ENCODE measurements at places on chromosomes 16 and 17. TPM values are rescaled to one million over a fixed set of nuclear protein-coding genes. Genes with fewer than 3 reads are reported as not detected.

DNA sequence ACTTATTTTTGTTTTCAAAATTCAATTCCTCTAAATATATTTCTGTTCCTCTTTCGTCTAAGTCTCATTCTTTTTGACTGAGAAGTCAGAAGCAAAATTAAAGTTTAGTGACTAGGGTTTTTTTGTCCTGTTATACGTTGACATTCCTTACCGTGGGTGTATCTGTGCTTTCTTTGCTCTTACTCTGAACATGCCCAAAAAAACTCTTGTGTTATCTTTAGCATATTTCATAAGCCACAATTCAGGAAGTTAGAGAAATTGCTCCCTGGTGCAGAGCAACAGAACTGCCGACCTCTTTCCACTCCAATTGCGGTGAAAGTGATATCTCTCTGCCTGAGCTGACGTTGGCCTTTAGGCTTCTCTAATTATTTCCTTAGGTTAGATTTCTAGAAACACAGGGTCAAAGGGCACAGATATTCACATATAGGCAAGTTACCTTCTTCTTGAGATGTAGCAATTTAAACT lies 65.7 kb downstream of the CENPV start:
- no peak for DNase-seq

- no peak for DNase-seq
These were observed 9.8 kb downstream of the RASL10B start for GRCh38 chr17:35740997-35741931.

DNA sequence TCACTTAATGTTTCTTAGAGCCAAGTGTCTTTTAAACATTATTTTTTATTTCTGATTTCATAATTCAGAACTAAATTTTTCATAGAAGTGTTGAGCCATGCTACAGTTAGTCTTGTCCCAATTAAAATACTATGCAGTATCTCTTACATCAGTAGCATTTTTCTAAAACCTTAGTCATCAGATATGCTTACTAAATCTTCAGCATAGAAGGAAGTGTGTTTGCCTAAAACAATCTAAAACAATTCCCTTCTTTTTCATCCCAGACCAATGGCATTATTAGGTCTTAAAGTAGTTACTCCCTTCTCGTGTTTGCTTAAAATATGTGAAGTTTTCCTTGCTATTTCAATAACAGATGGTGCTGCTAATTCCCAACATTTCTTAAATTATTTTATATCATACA lies 13.6 kb upstream of the BCAS3 start:
- no peak for DNase-seq

DNA sequence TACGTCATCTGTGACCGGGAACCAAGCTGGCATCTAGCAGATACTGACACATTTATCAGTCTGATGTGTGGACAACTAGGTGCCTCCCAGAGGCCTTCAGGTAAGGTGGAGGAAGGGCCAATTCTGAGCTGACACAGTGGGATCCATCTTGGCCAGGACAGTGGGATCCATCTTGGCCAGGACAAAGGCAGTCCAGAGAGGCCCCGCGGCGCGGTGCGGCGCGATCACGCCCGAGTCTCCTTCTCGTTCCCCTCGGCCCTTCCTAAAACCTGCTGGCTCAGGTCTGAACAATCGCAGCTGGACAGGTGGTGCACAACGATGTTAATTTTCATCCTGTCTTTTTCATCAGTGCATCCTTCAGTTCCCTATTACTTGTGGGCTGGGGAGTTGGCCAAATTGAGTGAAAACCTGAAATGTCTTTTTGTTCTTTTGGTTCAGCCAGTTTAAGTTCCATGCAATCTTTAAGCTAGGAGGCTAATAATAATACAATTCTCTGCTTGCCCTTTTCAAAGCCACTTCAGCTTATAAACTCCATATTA lies 486 bp upstream of the WSB1 start:
- no peak for DNase-seq

The FBXO39 gene
- polyA plus RNA-seq, result 0.17 TPM

The PIK3R5 gene
- polyA plus RNA-seq, result 0.73 TPM

The KRT33A gene
- polyA plus RNA-seq, result not detected

The ST3GAL2 gene
- polyA plus RNA-seq, result 22.7 TPM

Data from left kidney (tissue), 8 donors.